ENCODE measurements at places on chromosomes 7 and 10.

DNA sequence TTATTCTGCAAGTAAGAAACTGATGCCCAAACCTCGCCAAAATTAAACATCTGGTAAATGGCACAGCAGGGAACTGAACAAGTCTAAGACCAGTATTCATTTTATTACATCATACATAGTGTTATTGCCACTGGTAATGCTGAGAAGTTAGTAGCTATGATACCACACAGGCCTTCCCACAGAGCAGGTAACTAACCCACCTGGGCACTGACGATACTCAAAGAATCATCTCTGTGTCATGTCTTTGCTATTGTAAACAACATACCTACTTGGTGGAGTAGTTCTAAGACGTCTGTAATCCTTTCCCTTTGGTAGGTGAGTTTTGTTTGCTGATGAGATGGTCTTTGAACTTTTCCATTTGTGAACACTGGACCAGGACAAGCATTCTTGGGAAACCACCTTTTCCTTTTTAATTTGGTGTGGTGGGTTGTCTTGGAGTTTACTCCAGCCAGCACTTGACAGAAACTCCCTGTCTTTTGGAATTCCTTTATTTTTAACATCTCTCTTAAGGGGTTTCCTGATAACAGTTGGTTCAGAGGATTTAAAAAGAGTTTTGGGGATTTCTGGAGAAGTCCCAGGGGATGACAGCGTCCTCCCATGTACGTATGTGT lies 40.9 kb downstream of the PDSS1 start:
- DNase-seq, result no peak

- no peak for DNase-seq
These were observed 39.2 kb upstream of the TUBB8 start for GRCh38 chr10:88253-88652.

- no peak for DNase-seq
These were observed 66.3 kb upstream of the AGK start for GRCh38 chr7:141484907-141485306.

DNA sequence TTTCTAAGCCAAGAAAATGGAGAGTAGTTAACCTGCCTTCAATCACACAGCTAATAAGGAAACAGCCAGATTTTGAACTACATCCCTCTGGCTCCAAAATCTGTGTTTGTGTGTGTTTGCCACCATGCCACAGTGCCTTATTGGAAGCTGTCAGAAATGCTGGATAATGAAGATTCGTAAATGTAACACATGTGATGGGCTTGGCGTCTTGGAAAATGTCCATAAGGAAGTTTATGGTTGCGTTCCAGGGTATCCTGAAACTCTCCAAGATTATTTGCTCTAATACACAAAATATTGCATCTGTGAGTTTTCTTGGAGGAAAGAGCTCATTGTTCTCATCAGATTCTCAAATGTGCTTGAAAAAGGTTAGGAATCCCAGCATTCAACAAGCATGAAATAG lies 22.7 kb downstream of the MYOF start:
- DNase-seq, result no peak

DNA sequence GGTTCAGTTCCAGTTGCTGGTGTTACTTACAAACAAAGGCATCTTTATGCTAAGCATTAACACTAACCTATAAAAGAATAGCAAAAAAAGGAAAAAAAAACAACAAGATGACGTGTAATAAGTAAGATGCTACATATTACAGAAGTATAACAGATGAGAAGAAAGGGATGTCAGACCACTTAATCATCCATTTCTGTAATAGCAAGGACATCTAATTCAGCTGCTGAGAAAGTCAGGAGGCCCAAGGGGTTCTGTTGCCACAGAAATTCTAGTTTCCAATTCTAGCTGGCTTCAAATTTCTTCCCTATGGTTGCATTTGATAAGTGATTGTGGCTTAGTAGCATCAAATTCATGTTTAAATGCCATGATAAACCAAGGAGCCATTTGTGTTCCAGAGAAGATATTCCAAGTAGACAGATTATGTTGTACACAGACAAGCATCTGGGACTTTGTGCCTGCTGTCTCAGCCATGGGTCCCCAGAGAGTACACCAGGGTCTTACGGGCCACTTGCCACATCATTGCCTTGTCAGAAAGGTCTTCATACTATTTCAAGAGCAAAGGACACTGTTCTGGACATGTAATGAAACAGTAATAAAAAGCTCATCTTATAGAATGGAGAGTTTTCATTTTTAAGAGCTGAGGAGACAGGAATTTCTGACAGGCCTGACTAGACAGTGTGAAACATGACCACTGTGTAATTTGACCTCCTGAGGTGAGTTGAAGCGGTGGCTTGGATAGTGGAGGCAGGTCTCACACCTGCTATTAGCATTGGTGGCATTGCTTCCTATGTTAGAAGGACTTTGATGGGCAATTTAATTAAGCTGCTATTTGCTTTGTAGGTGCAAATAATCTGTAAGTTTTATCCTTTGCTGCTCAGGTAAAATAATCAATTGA lies 4.2 kb upstream of the ASB4 start:
- no peak for DNase-seq

GRCh38 chr10:71251319-71251718 lies 38.9 kb downstream of the UNC5B start:
- no peak for DNase-seq

GRCh38 chr7:150956395-150957132 lies 21.6 kb downstream of the KCNH2 start:
- no peak for DNase-seq

DNA sequence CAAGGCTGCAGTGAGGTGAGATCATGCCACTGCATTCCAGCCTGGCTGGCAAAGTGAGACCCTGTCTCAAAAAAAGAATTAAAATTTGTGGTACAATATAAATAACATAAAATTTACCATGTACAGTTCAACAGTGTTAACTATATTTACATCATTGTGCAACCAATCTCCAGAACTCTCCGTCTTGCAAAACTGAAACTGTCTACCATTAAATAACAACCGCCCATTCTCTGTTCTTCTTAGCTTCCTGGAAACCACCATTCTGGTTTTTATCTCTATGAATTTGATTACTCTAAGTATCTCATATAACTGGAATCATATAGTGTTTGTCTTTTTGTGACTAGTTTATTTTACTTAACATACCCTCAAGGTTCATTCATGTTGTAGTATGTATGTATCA lies 167.6 kb downstream of the AUTS2 start:
- no peak for DNase-seq

GRCh38 chr10:70656489-70656888 lies 15.8 kb upstream of the ADAMTS14 start:
- DNase-seq, result no peak

DNA sequence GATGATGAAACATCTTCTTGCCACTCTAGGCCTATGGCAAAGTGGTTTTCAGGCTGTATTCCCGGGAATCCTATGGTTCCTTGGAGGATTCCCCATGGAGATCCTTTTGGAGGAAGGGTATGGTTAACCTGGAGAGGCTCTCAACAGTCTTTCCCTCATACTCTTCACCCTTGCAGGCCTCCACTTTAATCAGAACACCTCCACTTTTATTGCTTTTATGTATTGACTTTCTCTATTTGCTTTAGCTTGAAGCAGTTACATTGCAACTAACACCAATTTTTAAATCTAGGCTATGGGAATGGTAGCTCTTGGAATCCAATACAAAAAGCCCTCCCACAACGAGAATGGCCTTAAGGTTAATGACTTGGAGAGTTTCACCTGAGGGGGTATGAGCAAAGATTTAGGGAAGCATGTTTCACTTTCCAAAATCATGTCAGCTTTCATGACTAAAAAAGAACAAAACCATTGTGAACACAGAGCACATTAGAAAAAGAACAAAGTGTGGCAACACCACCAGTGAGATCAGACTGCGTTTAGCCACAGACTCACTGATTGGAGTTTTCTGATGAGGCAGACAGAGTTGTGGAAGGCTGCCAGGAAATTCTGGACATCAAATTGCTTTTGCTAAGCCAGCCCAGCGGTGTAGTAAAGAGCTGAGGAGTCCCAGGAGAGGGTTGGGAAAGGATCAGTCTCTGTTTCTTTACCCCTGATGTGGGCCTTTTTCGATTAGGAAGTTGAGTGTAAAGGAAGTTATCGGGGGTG lies 130.4 kb upstream of the BMPER start:
- DNase-seq, result no peak

- no peak for DNase-seq
These were observed 4.6 kb downstream of the MGMT start for GRCh38 chr10:129471447-129472175.

GRCh38 chr7:85719981-85720953 lies 533.4 kb upstream of the SEMA3D start:
- no peak for DNase-seq

GRCh38 chr10:133529576-133529946 lies 2.4 kb downstream of the CYP2E1 start:
- no peak for DNase-seq

- DNase-seq, result no peak
These were observed 245.7 kb upstream of the FOXK1 start for GRCh38 chr7:4436361-4436895.

- DNase-seq, result no peak
These were observed 315.6 kb downstream of the GRM8 start for GRCh38 chr7:126937171-126937570.

- peak; percentile 50 for DNase-seq
These were observed 41.3 kb upstream of the SRPK2 start for GRCh38 chr7:105429746-105430612.

GRCh38 chr10:13352519-13352918 lies 4.4 kb upstream of the SEPHS1 start:
- no peak for DNase-seq

- DNase-seq, result no peak
These were observed 100.3 kb downstream of the CTBP2 start for GRCh38 chr10:125060026-125060425.

DNA sequence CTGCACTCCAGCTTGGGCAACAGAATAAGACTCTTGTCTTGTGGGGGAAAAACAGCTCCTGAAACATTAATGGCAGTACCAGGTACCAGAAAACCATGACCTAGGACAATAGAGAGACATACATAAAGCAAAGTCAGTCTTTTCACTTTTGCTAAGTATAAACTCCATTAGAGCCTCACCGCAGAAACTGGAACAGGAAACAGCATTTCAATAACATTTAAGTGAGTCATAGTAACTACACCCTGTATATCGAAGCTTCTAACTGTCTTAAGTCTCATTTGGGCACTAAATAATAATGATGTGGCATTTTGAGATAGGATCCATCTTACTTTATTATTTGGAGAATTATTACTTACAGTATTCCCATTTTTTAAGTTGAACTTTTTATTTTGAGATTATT lies 517.8 kb upstream of the CELF2 start:
- no peak for DNase-seq

DNA sequence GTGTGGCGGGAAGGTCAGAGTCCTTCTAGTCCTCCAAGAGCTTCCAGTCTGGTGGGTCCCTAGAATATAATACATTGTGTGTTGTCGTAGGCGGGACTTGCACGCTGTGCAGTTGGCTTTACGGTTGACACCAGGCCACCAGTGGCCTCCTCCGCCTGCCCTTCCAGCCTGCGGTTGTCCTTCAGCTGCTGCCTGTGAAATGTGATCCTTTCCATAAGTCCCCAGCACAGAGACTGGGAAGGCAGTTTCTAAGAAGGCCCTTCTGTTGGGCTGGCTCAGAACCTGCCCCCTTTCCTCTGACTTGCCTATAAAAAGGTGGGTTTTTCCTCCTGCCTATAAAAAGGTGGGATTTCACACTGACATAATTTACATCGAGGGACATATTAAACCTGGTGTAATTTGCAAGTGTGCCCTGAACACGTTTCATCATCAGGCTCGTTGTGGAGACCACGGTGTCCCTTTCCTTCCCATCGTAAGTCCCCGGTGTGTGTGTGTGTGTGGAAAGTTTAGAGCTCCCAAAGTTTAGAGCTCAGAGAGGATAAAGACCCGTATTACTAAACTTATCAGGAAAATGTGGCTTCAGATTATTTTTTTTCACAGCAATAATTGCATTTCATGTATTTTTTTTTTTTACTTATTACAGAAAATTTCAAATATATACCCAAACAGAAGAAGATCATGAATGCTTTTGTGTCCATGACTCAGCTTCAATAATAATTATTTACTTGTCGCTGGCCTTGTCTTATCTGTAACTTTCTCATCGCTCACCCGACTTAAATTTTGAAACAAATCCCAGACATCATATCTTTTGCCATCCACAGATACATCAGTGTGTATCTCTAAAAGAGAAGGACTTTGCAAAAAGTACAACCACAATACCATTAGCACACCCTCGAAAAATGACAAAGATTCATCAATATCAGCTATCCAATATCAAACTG lies 45.1 kb downstream of the CUX1 start:
- DNase-seq, result no peak

GRCh38 chr7:144474800-144475615 lies 71.5 kb upstream of the NOBOX start:
- DNase-seq, result no peak

DNA sequence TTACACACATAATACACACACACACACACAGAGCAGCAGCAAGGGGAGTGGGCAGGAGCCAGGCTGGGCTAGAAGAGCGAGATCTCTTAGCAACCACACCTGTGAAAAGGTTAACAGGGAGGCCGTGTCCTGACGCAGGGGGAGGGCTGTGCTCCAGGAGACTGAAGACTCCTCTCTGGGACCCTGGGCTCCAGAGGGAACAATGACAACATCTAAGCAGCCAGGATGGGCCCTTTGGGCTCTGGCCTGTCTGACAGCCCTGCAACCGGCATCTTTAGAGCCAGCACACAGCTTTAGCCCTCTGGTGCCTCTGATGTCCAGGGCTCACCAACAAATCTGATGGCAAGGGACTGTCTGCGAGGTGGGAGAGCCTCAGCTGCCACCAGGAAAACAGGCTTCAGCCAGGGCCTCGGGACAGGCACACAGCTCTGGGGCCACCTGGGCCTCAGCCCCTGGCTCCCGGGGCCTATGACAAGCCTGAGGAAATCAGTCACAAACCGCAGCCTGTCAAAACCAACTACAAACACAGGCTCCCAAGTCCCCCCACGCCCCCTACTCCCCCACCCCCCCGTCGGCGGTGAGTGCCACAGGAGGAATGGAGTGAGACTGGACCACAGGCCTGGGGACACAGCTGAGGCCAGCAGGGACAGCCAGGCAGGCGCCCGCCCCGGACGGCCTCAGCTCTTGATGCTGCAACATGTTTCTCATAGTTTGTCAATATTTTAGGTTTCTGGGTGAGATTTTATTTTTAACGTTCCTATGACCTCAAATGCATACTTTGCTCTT lies 102.8 kb downstream of the TNS3 start:
- DNase-seq, result no peak

GRCh38 chr10:51121861-51122260 lies 47.6 kb downstream of the PRKG1 start:
- no peak for DNase-seq

DNA sequence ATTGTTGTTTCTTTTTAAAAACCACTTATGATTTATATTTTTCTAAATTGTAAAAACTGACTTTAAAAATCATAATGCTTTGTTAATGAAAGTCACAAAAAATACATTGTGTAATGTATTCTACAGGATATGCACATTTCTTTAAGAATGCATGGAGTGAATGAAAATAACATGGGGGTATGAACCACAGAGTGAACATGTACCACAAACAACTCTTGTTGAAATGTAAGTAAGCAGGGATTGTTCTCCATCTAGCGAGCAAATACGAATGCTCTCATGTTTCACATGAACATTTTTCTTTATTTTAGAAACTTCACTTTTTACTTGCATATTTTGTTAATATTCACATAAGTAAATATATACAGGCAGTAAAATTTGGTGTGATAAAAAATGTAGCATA lies 35.6 kb upstream of the LAMB4 start:
- no peak for DNase-seq

- DNase-seq, result no peak
These were observed 42.7 kb downstream of the CALML3 start for GRCh38 chr10:5567477-5567876.
